ENCODE measurements at places on chromosomes 3 and 15.

DNA sequence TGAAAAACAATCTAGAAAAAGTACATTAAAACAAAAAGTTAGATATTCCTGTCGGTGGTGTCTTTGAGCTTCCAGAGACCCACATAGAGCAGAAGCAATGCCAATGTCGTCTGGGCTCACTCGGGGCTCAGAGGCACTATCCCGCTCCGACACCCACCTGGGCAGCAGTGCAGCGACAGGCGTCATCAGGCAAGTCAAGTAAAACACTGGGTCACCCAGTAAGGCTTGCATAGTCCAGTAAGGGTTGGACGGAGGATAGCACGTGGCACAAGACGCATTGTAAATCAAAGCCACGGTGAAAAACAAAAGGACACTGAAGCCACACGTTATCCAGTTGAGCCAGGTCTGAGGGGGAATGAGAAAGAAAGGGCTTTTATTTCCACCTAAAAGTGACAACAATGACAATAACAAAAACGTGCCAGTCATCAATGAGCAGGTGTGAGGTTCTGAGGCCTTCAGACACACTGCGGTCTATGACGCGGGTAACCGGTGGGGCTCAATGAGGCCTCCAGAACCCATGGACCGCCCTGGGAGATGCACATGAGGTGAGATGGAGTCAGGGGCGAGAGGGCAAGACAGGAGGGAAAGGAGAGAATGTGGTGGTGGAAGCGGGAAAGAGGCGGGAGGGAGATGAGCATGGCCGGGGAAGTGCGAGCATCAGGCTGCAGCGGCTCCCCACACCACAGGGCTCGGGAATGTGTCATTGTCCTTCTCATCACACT, 183.0 kb downstream of the ATP10A start:
- DNase-seq = no peak

DNA sequence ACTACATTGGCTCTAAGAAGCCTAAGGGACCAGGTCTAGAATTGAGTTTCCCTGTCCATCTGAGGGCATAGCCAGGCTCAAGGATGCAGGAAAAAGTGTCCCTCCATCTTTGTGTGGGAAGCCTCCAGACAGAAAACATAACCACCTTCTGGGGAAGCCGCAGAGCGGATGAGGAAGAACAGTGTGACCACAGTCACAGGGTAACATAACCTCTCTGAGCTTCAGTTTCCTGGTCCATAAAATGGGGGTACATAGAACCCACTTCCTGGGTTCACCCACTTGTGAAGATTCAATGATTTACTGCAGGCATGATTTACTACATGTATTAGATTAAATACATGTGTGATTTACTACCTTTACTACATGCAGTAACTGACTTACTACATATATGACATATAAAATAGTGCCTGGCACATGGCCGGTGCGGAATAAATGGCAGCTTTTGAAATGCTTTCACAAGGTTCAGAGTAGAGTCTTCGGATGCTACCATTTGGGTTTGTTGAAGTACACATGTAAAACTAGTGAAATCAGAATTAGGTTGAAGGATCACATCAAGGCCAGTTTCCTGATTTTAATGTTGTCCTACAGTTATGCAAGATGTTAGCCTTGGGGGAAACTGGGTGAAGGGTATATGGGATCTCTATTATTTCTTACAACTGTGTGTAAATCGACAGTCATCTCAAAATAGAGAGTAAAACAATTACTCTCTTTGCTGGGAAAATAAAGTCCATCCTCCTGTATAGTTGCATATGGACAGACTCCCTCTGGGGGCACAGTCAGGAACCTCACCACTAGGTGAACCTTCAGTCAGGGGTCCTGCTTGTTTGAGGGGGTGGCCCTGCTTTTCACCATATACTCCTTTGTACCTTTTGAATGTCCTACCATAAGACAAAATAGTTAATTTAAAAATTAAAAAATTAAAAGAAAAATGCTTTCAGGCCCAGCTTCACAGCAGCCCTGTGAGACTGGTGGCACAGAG, 86.0 kb downstream of the SEMA5B start:
- DNase-seq = no peak

DNA sequence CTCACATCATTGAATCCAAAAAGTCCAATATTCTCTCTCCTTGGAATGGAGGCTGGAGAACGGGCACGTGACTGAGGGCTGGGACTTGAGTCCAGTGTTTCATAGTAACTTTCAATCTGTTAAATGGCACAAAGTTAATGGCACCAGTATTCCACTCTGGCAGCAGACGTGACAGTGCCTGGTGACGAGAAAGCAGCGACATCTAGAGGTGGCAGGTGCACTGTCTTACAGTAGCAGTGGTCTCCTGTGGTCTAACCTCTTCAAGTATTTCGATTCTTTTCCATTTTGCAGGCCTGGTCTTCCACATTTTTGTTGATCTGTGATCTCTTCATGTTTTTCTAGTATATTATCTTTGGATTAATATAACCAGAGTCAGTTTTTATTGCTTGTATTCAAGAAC, 107.1 kb downstream of the OXSM start:
- DNase-seq = no peak

- no peak for DNase-seq
Observed at GRCh38 chr15:48905847-48906246, 27.9 kb downstream of the EID1 start.

- no peak for DNase-seq
Observed at GRCh38 chr3:16607718-16608117, 2.5 kb upstream of the DAZL start.

- DNase-seq = no peak
Observed at GRCh38 chr15:36954486-36954885, 145.9 kb downstream of the MEIS2 start.

- no peak for DNase-seq
Observed at GRCh38 chr15:68635141-68635540, 56.3 kb downstream of the CORO2B start.

DNA sequence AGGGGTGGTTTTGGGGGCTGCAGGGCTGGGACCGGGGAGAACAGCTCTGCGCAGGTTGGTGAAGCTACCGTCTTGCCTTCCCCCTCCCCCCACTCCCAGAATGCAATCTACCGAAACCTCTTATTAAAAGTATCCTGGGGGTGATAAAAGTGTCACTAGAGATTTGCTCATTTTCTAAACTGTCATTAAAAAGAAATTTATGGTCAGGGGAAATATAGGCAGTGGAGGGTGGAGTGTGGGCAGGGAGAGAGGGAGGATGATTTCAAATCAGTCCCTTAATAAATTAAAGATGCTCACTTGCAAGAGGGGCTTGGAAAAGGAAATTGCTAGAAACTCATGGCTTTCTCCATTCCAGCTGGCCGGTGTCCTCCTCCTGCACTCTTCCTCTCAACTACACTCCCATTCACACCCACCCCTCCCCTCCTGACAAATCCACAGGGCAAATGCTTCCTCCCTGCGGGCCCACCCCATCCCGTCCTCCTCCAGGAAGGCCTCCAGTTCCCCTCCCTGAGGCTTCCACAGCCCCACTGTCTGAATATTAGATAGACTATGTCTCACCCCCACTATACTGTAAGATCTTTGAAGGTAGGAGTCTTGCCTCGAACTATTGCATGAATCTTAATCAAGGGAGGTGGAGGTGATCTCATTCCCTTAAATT, 83.9 kb downstream of the TLE3 start:
- no peak for DNase-seq

DNA sequence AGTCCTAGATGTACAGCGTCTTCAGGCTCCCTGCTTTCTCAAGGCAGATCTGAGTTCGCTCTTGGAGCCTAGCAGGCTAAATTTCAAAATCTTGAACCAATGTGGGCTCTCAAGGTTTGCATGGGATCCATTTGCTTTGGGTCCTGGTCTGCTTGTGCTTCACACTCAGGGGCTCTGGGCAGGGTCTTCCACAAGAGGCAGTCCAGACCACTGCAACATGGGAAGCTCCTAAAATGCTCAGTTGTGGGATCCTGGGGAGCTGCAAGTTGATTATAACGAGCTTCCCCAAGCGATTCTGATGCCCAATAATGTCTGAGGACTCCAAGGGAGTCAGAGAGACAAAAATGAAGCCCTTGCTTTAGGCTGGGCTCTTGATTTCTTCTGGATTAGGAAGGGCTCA, 6.7 kb downstream of the NUTM1 start:
- DNase-seq = no peak

GRCh38 chr3:27719314-27720003, 2.7 kb downstream of the EOMES start:
- no peak for DNase-seq

DNA sequence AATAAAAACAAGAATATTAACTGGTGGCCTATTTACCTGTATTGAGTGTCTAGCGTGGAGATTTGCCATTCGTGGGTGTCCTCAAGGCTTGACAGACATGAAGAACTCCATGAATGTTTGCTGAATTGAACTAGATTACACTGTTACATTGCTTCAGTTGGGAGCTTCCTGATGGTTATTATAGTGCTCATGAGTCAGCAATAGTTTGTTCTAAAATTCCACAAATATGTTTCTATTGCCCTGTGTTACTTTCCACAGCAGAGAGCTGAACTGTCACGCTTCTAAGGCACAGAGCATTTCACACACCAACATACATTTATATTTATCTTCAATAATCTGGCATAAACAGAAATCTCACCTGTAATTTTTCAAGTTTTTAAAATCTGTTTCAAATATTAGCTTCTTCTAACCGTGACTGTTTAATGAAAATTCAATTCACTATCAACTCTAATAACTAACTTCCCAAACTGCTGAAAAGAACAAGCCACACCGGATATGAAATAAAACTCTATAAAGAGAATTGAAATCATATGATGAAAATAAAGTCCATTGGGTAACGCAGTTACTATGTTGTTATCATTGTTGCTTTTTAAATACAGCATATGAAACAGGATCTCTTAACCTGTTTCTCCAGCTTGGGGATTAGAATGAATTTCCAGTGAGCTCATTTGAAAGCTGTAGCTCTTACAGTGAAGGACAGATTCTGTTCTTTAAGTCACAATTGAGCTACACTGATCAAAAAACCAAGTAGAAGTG, 61.2 kb upstream of the MCF2L2 start:
- DNase-seq = no peak

- DNase-seq = peak; percentile 9
Observed at GRCh38 chr3:194395778-194396538, 3.1 kb downstream of the GP5 start.

DNA sequence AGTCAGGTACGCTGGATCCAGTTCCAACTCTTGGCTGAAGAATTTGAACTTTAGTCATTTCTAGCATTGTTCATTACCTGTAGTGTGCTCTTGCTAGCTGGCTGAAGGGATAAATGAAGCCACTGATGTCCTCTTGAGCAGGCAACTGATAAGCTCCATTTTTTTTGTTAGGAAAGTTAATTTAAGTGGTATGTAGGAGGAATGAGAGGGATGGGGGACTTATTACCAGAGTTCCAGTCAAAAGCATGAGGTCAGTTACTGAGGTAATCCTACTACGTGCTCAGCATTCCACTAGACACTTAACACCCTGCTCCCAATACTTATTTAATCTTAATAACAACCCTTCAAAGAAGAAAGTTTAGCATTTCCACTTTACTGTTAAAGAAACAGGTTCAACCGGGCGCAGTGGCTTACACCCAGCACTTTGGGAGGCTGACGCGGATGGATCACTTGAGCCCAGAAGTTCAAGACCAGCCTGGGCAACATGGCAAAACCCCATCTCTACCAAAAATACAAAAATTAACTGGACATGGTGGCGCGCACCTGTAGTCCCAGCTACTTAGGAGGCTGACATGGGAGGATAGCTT, 2.0 kb upstream of the RASA2 start:
- DNase-seq = no peak

DNA sequence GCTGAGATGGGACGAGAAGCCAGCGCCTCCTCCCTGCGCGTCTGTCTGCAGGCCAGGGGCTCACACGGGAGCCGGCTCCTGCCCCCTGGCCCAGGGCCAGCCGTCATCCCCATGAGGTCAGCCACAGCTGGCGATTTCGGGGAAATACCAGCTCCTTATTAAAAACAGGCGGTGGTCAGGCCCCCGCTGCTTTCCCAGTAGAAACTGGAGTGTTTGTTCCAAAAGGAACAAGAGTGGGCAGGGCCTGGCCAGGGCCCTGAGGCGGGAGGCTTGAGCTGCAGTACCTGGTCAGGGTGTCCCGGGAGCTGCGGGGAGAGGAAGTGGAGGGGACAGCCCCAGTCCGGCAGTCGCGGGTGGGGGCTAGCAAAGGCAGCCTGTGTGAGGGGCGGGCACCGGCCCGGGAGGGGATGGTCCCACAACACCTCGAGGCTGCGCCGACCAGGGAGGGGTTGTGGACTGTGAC, 17.8 kb downstream of the MYL3 start:
- DNase-seq = no peak

GRCh38 chr3:52281981-52282801, 3.7 kb upstream of the WDR82 start:
- DNase-seq = no peak

GRCh38 chr3:159859836-159860235, 128.8 kb upstream of the IL12A start:
- no peak for DNase-seq

DNA sequence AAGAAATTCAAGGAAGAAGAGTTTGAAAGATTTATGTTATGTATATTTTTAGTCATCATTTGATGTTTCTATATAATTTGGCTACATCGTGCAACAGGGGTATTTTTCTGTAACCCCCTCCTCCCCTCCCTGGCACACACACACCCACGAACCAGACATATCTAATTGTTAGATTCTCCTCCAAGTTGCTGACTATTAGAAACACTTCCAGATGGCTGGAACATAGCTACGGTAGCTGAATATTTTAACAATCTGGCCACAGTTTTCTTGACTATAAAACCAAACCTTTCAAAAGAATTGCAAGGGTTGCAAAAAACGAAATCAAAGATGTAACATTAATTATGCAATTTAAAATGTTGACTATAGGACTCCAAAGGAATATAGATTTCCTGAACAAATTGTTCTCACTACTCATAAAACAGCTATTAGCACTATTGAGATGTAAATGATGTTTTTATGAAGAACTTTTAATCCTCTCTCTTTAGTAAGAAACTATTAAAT, 154.4 kb downstream of the CHL1 start:
- DNase-seq = no peak

- no peak for DNase-seq
Observed at GRCh38 chr3:141863491-141863890, 13.0 kb upstream of the ATP1B3 start.

DNA sequence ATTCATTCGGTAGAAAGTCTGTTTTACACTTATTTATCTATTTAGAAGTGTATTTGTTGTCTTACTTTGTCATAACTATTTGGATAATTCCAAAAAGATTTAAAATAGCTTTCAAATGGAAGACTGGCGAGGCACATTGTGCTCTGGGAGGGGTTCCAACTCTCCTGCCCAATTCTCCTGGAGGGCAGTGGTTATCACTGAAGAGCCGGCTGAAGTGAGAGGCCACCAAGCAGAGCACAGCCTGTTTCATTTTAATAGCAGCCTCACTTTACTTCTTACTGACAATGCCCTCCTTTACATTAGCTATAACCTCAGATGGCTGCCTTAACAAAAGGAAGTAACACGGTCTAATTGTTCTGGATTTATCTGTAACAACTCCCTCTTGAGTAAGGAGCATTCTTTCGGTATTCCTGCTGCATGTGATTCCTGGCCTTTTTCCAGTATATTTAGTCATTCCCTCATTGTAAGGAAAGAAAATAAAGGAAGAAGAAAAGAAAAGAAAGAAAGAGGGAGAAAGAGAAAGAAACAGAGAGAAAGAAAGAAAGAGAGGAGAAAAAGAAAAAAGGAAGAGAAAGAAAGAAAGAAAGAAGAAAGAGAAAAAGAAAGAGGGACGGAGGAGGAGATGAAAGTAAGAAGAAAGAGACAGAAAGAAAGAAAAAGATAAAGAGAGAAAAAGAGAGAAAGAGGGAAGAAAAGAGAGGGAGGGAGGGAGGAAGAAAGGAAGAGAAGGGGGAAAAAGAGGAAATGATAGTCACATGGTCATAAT, 339.8 kb upstream of the WNT5A start:
- no peak for DNase-seq

Data from stimulated activated CD4-positive, alpha-beta T cell treated with anti-CD3 and anti-CD28 coated beads, Interleukin-12 subunit alpha, Interleukin-12 subunit beta, amount 100 ng/mL, for 24 hours (primary cell).